CD4-positive, alpha-beta T cell treated with Interleukin-15 for 4 hours (primary cell): ENCODE measurements at places on chromosomes 2 and 18.

- DNase-seq: no peak
Measured at GRCh38 chr2:198498516-198498915, 694.1 kb downstream of the PLCL1 start.

GRCh38 chr2:86028766-86029381, 76.8 kb downstream of the POLR1A start:
- DNase-seq: no peak

- DNase-seq: no peak
Measured at GRCh38 chr2:141384676-141385075, 746.1 kb downstream of the LRP1B start.

DNA sequence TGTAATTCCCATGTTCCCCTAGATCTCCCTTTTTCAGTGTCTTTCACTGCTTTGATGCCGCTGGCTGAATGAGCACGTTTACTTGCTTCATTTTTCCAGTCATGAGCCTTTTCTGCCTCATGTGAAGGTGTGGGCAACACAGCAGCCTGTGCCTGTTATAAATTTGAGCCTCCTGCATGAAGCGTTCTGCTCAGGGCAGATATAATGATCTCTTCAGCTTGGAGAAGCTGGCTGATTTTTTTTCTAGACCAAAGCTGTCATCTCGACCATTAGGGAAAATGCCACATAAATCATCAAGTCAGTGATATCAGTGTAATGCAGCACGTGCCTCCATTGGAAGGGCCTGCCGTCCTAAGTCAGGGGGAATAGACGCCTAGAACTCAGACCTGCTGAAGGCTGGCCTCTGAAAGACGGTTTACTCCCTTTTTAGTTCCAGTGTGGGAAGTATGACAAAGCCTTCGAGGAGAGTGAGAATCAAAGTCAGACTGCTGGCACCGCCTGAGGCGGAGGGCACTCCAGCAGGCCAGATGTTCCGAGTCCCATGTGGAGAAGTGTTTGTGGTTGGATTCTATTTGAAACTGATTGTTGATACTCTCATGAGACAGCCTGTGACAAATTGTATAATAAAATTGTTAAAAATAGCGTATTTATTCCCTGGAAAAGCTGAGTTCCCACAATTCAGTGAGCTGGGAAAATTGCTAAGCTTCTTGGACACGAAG, 196.5 kb downstream of the MYO1B start:
- no peak for DNase-seq

- no peak for DNase-seq
Measured at GRCh38 chr2:216858312-216858711, 1.6 kb downstream of the TNP1 start.

- DNase-seq: no peak
Measured at GRCh38 chr18:28036488-28036887, 140.4 kb downstream of the CDH2 start.

DNA sequence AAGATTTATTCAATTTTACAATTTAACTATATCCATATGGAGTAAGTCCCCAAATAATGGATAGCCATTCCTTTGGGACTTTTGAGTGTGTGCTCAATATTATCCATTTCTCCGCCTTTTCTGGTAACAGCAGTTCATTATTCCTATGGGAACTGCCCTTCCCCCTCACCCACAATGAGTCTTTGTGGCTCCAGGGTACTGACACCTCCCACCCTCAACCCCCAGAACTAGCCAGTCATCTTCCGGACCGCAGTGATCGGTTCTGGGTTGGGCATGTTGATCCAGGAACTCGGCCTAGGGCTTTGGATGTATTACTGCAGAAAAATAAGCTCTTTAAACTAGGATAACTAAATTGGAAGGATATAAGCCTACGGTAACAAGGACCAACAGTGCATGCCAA, 45.4 kb upstream of the CCDC150 start:
- no peak for DNase-seq

DNA sequence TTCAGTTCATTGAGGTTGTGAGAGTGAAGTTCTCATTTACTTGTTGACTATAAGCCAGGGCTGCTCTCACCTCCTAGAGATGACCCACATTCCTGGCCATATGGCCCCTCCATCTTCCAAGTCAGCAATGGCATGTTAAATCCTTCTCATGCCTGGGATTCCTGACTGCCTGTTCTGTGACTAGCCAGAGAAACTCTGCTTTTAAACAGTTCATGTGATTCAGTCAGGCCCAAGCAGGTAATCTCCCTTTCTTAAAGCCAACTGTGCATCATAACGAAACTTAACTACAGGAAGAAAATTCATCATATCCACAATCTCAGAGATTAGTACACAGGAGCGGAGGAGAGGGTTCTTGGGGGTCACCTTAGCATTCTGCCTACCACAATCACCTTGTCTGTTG, 11.5 kb downstream of the DPP4 start:
- DNase-seq: no peak

DNA sequence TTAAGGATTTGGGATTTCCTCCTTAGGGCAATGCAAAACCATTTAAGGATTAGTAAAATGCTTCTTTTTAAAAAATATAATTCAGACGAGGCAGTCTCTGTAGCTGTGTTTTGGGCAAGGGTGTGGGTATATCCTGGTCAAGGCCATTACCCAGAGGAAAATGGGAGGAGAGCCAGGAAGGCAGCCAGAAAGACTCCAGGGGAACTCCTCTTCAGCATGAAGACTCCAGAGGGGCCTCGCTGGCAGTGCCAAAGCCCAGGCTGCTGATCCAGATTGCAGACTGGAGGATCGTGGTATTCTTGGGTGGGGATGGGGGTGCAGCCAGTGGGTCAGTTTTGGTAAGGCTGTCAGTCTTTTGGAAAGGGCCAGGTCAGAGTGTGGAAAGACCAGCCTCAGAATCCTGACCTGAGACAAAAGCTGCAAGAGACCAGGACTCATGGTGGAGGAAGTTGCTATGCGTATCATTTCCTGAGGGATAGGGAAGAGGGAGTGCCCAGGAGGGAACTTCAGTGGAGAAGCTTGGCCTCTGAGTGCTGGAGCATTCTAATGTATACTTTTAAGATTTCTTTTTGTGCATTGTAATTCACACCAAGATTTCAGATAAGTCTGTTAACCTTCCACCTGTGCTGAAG, 20.9 kb upstream of the RAB11FIP5 start:
- DNase-seq: no peak
